ENCODE measurements at places on chromosomes 1 and 21.

GRCh38 chr21:38920631-38921398 is 115.1 kb downstream of the ETS2 start:
- DNase-seq, result no peak

GRCh38 chr1:33724348-33724747 is 139.5 kb upstream of the HMGB4 start:
- DNase-seq, result no peak

DNA sequence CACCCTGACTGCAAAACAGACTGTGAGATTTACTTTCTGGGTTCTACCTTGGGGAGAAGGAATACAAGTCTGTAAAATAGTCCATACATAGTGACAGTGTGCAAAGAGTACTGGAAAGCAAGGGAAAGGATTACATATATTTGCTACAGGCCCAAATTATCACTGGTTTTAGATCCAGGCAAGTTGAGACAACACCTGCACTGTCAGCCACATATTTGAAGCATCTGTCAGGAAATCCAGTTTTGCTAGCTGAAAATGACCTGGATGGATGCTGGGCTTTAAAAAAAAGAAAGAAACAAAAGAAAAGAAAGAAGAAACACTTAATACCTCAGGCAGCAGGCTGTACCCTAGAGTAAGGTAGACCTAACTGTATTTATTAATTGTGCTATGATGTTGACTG is 23.9 kb upstream of the SPRR2G start:
- DNase-seq, result no peak

DNA sequence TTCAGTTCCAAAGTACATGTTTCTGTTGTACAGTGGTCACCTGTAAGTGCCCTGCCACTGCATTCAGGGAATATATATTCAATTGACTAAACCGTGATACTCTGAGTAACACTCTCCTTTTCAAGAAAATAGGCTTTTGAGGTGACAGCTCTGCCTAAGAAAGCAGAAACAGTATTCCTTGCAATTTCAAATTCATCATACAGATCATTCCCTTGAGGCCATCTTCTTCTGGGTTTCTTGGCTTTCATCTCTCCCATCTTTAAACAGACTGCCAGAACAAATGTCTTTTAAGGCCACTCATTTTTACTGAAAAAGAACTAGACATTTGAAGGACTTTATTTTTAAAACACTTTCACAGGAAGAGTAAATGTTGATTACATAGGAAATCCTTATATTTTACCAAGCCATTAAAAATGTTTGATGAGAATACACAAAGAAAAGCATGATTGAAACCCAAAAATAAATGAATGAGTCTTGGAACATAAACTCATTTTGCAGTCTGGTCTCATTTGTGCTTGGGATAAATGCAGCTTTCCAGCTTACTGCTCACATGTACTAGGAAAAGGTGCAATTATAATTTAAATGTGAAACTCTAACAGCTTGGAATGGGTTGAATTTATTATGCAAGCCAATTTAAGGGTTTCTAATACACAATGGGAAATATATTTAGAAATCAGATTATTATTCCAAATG is 34.7 kb downstream of the PLPPR5 start:
- DNase-seq, result no peak

GRCh38 chr21:32302560-32302959 is 3.9 kb downstream of the MRAP start:
- no peak for DNase-seq

Data from HAP-1 (cell line).